ENCODE measurements at places on chromosomes 7 and 10.

GRCh38 chr7:78558566-78558965 lies 760.0 kb downstream of the PHTF2 start:
- no peak for DNase-seq

DNA sequence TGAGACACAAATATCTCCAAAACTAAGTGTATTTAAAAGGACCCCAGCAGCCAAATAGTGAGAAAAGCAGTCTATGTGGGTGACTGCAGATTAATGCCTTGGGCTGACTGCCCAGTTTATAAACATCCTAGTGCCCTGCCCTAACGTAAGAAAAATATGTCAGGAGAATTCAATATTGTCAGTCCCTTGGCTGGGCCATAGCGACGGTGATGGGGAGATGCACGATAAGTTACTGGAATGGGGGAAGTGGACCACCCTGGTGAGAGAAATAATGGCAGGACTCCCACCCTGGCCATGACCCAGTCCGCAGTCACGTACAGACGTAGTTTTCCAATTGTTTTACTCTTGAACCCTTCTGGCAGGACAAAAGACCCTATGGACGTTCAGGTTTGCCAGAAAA lies 48.0 kb downstream of the JCAD start:
- DNase-seq: no peak

DNA sequence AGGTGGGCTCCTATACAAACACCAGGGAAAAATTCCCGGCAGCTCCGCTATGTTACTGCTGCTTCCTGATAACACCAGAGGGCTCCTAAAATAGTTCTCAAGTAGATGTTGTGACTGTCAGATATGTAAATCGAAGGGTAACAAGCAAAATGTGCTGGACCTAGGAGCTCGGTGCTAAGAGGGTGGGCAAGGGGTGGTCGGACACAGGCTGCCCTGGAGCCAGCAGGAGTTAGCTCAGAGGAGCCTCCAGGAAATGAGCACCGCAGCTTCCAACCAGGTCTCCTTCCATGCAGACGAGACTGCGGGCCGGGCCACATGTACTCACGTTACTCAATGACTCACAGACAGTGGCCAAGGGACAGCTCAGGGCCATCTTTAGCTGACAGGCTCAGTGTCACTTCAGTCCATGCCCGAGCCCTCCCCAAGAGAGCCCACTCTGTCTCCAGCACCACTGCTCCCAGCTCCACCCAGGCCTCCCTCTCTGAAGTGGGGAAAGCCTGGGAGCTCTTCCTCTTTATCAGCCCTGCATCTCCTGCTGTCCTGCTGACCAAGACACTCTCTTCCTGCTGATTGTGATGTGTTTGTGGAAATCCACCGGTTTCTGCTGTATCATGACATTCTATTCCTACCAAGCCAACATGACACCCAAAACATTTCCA lies 37.2 kb upstream of the TMEM273 start:
- DNase-seq: no peak

- DNase-seq: no peak
Measured at GRCh38 chr7:130223646-130224045, 16.0 kb downstream of the SSMEM1 start.

GRCh38 chr10:33353853-33354252 lies 19.4 kb upstream of the NRP1 start:
- no peak for DNase-seq

DNA sequence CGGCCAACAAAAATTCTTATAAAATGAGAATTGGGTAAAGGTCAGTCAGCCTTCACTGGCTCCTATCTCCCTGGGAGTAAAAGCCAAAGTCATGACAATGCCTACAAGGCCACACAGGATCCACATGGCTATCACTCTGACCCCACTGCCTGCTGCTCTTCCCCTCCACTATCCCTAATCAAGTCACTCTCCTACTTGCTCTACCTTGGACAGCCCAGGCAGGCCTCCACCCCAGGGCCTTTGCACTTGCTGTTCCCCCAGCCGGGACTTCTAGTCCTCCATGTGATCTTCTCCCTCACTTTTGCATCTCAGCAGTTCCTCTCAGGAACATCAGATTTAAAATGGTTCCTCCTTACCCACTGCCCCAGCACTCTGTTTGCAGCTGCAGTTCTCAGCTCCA lies 50.6 kb downstream of the PRR15 start:
- DNase-seq: no peak

All from SIG-M5 (cell line).